ENCODE measurements at places on chromosomes 3 and 15. TPM values are rescaled to one million over a fixed set of nuclear protein-coding genes. Genes with fewer than 3 reads are reported as not detected.

DNA sequence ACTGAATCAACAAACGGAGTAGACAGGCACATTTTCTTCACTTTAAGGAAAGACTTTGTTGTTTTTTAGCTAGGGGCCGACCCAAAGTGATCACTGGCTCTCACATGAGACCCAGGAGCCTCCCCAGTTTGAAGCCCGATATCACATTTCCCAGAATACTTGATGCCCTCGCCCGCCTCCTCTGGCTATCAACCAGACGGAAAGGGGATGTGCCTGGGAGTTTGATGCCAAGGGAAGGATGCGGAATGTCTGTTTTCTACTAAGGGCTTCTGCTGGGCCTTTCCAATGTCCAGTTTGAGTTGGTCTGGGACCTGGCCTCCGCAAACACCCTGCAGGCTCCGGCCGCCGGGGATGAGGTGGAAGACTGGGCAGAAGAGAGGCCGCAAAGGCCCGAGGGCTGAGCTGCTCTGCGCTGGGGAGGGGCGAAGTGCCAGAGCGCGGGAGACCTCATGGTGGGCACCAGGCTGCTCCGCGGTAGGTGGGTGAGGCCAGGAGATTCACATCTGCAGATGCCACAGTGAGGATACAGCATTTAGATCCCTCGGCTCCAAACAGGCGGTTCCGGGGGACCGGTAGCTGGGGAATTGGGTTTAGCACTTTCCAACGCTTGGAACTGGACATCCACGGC is 491 bp upstream of the ZNF774 start:
- no peaks in the 10 kb centered on the region for H3K27me3 ChIP-seq
- no peak for DNase-seq
- H3K4me3 ChIP-seq, result peak overlapping the region; percentile 65
- no peaks in the 10 kb centered on the region for H3K36me3 ChIP-seq
- H3K27ac ChIP-seq, result no peak overlapping the region

- H3K4me1 ChIP-seq, result no peaks in the 10 kb centered on the region
- H3K4me3 ChIP-seq, result no peak overlapping the region
- no peaks in the 10 kb centered on the region for H3K27me3 ChIP-seq
Observed at GRCh38 chr3:24145981-24146822, 201.1 kb downstream of the NR1D2 start.

DNA sequence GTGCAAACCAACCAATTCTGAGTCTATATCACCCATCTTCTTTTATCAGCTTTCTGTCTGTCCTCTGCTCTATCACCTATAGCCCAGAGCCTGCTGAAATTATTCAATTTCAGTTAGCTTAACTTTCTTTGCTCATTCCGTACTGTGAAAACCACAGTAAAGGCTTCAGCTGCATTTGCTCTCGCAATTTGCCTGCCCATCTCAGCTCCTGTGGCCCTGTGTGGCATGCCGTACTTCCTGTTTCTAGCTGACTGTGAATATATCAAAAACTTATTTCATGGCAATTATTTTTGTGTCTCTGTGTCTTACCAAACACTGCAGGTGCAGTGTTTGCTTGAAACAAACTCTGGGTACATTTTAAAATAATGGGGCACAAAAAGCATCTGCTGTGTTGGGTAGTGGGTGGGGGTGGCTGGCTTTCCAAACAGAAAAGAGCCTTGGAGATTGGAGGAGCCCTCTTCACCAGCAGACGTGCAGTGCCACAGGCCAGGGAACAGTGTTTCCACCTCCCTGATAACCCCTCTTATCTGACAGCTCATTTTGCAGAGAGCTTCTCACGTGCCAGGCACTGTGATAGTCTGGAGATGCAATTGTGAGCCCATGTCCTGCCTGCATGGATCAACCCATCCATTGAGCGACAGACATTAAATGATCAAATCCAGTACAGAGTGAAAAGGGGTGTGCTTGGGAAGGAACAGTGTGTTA is 45.2 kb downstream of the GASK1A start:
- no peak overlapping the region for H3K27ac ChIP-seq
- H3K4me3 ChIP-seq, result no peak overlapping the region
- H3K4me1 ChIP-seq, result no peaks in the 10 kb centered on the region
- DNase-seq, result no peak
- peaks cover 28% of the 10 kb centered on the region for H3K27me3 ChIP-seq

DNA sequence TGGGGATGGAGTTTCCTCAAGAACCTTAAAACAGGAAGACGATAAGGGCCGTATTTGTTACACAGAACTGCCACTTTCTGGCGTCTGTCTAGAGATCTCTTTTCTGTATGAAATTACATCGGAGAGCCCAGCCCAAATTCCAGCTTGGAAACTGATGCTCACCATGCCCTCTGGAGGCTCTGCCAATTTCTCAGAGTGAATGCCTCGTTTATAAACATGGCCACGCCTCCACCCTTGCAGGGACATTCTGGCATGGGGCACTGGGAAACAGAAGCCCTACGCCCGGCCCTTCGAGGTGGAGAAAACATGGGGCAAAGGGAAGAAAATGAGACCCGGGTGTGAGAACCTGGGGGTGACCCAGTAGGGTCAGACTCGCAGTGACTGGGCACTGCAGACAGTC is 53.4 kb upstream of the SEC13 start:
- no peak overlapping the region for H3K27ac ChIP-seq
- DNase-seq, result no peak
- peaks cover 35% of the 10 kb centered on the region for H3K27me3 ChIP-seq
- no peak overlapping the region for H3K4me3 ChIP-seq
- peaks cover 11% of the 10 kb centered on the region for H3K4me1 ChIP-seq

- DNase-seq, result no peak
- H3K4me3 ChIP-seq, result no peak overlapping the region
- H3K36me3 ChIP-seq, result no peaks in the 10 kb centered on the region
- peaks cover 9% of the 10 kb centered on the region for H3K27me3 ChIP-seq
- no peaks in the 10 kb centered on the region for H3K4me1 ChIP-seq
Observed at GRCh38 chr3:41138146-41138545, 61.2 kb upstream of the CTNNB1 start.

DNA sequence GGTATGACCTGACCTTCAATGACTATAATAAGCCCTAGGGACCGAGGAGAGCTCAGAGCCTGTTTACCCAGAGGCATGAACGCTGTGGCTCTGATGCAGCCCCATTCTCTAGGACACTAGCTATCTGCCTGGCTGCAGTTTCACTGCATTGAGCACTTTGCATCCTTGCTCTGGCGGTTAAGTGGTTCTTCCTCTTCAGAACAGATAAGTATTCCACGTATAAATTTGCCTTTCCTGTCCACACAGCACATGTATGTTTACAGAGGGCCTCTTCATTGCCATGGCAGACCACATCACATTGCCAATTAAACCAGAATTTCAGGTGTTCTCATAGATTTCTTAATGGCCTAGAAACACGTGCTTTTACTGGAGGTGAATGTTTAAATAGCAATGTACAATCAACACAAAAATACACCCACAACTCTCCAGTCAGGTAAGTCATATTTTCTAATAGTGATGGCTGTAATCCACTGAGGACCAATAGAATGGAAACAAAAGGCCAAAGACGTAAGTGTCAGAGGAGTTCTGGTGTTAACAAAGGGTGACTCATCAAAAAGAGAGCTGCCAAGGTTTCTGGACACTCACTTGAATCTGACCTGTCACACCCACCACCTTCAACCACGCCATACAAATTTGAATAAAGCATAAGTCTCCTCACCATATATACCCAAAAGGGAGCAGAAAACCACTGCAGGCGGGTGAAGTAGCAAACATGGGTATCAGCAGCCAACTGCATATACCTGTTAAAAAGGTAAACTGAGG is 553.4 kb downstream of the OCA2 start:
- no peaks in the 10 kb centered on the region for H3K36me3 ChIP-seq
- peak; percentile 17 for DNase-seq
- H3K27me3 ChIP-seq, result peaks cover 17% of the 10 kb centered on the region
- H3K4me3 ChIP-seq, result no peak overlapping the region
- H3K27ac ChIP-seq, result no peak overlapping the region
- peaks cover 5% of the 10 kb centered on the region for H3K4me1 ChIP-seq

GOLGA6L4 gene
- 2.1 TPM for total RNA-seq

DNA sequence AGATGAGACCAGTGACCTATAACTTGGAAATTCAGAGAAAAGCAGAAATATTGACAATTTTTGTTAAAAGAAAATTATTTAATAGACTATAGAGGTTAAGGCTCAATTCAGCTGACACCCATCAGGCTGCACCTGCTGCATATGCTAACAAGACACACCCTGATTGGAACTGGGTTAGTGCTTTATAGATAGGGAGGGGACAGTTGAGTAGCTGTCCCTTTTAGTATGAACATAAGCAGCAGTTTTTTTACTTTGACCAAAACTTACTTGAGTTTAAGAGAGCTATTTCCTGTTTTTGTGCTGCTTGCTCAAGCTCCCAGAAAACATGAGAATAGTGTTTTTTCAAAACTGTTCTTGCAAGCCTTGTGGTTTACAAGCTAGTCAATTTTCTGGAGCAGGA is 292.6 kb downstream of the LRRC3B start:
- no peaks in the 10 kb centered on the region for H3K4me1 ChIP-seq
- no peak overlapping the region for H3K4me3 ChIP-seq
- DNase-seq, result no peak
- no peak overlapping the region for H3K27ac ChIP-seq
- H3K36me3 ChIP-seq, result no peaks in the 10 kb centered on the region

GRCh38 chr15:22951381-22952280 is 28.5 kb downstream of the CYFIP1 start:
- no peaks in the 10 kb centered on the region for H3K27me3 ChIP-seq
- no peak overlapping the region for H3K4me3 ChIP-seq
- no peaks in the 10 kb centered on the region for H3K36me3 ChIP-seq
- peaks cover 17% of the 10 kb centered on the region for H3K4me1 ChIP-seq
- H3K27ac ChIP-seq, result no peak overlapping the region
- no peak for DNase-seq

DNA sequence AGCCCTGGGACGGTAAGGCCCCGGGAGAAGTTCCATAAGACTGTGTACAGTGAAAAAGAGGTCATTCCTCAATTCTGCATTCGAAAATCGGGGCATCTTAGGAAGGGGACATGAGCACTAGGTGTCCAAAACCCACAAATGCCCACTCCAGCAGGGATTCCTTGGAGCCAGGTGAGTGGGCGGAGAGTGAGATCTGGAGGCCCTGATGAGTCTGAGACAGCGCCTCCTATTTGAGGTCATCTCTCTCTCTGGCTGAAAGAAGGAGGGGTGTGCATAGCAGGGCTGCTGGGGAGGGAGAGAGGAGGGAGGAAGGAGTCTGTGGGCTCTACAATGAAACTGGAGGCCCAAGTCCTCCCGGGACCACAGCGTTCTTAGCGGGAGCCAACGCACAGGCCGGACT is 38.1 kb upstream of the LACTB start:
- H3K27ac ChIP-seq, result no peak overlapping the region
- peak; percentile 26 for DNase-seq
- H3K36me3 ChIP-seq, result no peaks in the 10 kb centered on the region
- H3K4me3 ChIP-seq, result no peak overlapping the region
- H3K4me1 ChIP-seq, result peaks cover 12% of the 10 kb centered on the region

DNA sequence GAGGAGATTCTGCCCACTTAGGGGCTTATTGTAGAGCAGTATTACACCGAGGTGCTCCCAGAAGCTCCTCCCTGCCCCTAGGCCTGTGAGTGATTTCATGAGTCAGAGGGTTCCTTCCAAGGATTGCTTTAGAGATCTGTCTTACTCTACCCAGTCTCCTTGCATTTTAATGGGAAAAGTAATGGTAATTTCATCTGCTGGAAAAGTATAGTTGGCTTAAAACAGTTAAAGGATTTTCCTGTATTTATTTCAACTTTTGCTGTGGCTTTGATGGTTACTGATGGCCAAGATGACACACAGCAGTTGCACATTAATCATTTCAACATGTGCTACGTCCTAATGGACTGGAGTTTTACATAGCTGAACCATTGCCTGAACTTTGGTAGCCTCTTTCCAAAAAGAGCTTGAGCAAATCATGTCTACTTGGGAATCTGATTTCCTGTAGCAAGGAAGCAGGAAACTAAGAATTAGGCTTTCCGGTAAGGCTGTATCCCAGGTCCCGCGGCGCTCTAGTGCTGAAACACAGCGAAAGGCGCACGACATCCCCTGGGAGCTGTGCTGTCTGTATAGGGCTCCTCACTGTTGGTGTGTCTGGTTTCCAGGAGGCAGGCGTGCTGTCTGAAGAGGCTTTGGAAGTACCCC is 9.2 kb upstream of the PGPEP1L start:
- no peak overlapping the region for H3K4me3 ChIP-seq
- H3K4me1 ChIP-seq, result no peaks in the 10 kb centered on the region
- H3K36me3 ChIP-seq, result no peaks in the 10 kb centered on the region
- H3K27ac ChIP-seq, result no peak overlapping the region
- peaks cover 46% of the 10 kb centered on the region for H3K27me3 ChIP-seq

SLC22A14 gene
- total RNA-seq, result not detected

DNA sequence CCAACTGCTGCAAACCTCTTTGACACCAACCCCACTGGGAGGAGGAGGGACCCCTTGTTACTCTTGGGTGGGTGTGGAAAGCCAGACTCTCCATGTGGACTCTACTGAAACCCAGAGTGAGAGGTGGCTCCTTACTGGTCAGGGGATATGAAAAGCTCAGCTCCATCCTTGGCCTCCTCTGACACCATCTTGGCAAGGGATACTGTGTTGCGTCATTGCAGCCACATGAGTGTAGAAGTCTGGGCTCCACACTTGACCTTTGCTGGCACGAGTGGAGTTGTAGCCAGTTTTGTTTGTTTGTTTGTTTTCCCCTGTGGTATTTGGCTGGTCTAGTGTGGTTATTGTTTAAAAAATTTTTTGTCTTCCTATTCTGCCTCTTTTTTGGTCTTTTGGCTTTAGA is 289.1 kb downstream of the GAP43 start:
- H3K4me1 ChIP-seq, result no peaks in the 10 kb centered on the region
- H3K36me3 ChIP-seq, result no peaks in the 10 kb centered on the region
- no peaks in the 10 kb centered on the region for H3K27me3 ChIP-seq
- H3K27ac ChIP-seq, result no peak overlapping the region
- H3K4me3 ChIP-seq, result no peak overlapping the region

DNA sequence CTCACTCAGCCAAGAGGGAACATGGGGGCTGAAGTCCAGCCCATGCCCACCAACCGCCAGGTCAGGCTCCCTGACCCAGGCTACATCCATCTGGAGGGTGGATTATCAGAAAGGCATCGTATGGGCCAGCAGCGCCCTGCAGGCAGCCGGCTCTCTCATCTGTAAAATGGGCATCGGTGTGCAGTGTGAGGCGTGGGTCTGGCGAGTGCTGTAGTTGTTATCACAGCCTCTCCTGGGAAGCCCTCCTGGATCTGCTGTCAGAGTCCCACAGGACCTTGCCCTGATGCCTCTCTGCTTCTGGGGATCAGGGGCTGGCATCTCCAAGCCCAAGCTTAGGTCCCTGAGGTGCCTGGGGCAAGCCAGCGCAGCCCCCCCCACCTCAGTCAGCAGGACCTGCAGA is 27.4 kb downstream of the CFAP100 start:
- H3K27me3 ChIP-seq, result no peaks in the 10 kb centered on the region
- no peak overlapping the region for H3K27ac ChIP-seq
- no peak for DNase-seq
- H3K4me1 ChIP-seq, result no peaks in the 10 kb centered on the region

TM4SF4 gene
- 0.81 TPM for total RNA-seq
